Prostate gland (tissue), 2 donors: ENCODE measurements at places on chromosomes 12 and 14. TPM values are rescaled to one million over a fixed set of nuclear protein-coding genes. Genes with fewer than 3 reads are reported as not detected.

Gene BATF
- 11.8 TPM for total RNA-seq

Gene CBX5
- total RNA-seq, result 52.8 TPM

Gene MGAT4C
- 2.6 TPM for total RNA-seq

Gene NKX2-8
- 0.36 TPM for total RNA-seq

Gene BCL11B
- 5.4 TPM for total RNA-seq

Gene KCTD10
- total RNA-seq, result 37.2 TPM

GRCh38 chr12:109110988-109111495, 5.3 kb upstream of the ACACB start:
- H3K4me3 ChIP-seq, result peak overlapping the region; percentile 55
- no peaks in the 10 kb centered on the region for H3K36me3 ChIP-seq
- H3K27ac ChIP-seq, result peak overlapping the region; percentile 90
- DNase-seq, result peak; percentile 87
- H3K27me3 ChIP-seq, result no peaks in the 10 kb centered on the region
- H3K4me1 ChIP-seq, result peaks cover 11% of the 10 kb centered on the region

- no peak for DNase-seq
- H3K4me1 ChIP-seq, result no peaks in the 10 kb centered on the region
- no peaks in the 10 kb centered on the region for H3K27me3 ChIP-seq
- no peak overlapping the region for H3K4me3 ChIP-seq
- no peak overlapping the region for H3K27ac ChIP-seq
These were observed 392.3 kb downstream of the CCER1 start for GRCh38 chr12:90562671-90563070.

GRCh38 chr14:55381040-55381439, 30.6 kb downstream of the ATG14 start:
- H3K36me3 ChIP-seq, result no peaks in the 10 kb centered on the region
- no peaks in the 10 kb centered on the region for H3K27me3 ChIP-seq
- H3K27ac ChIP-seq, result no peak overlapping the region
- DNase-seq, result no peak
- no peaks in the 10 kb centered on the region for H3K4me1 ChIP-seq

GRCh38 chr12:26734510-26735248, 98.3 kb downstream of the ITPR2 start:
- no peaks in the 10 kb centered on the region for H3K36me3 ChIP-seq
- H3K4me1 ChIP-seq, result no peaks in the 10 kb centered on the region
- H3K27me3 ChIP-seq, result no peaks in the 10 kb centered on the region
- no peak for DNase-seq
- H3K27ac ChIP-seq, result no peak overlapping the region

GRCh38 chr14:68448252-68448902, 344.5 kb downstream of the ZFP36L1 start:
- H3K36me3 ChIP-seq, result no peaks in the 10 kb centered on the region
- no peak for DNase-seq
- no peaks in the 10 kb centered on the region for H3K27me3 ChIP-seq

- no peaks in the 10 kb centered on the region for H3K4me1 ChIP-seq
- H3K36me3 ChIP-seq, result no peaks in the 10 kb centered on the region
- H3K4me3 ChIP-seq, result no peak overlapping the region
These were observed 91.9 kb downstream of the TMEM132D start for GRCh38 chr12:129811963-129812362.

GRCh38 chr14:26993556-26993955, 395.7 kb upstream of the NOVA1 start:
- H3K36me3 ChIP-seq, result no peaks in the 10 kb centered on the region
- no peak for DNase-seq
- H3K4me1 ChIP-seq, result no peaks in the 10 kb centered on the region
- H3K27ac ChIP-seq, result no peak overlapping the region
- no peaks in the 10 kb centered on the region for H3K27me3 ChIP-seq
- no peak overlapping the region for H3K4me3 ChIP-seq

DNA sequence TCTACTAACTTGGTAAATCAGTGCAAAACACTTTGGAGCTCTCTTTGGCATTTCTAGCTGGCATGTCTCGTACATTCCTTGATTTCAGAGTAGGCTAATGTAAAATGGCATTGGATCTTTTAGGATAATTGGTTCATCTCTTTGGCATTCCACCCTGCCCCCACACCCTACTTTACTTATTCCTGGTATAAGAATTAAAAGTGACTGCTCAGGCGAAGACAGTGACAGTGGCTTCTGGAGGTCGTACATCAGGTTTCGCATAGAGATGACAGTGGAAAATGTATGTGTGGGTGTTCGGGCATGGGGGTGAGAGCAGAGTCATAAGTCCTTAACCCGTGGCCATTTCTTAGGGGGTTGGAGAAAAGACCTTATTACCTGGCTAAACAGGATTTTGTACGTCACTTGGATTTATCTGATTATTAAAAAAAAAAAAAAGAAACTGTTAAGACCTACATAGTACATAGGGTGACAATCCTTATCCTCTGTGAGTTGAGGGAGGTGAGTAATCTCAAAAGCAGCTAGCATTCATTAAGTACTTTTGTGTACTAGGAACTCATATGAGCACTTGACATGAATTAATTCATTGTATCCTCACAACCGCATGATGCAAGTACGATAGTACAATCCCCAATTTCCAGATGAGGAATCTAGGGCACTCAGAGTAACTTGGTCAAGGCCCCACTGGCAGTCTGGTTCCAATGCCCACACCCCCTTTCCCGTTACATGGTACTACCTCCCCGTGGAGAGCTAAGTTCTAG, 22.4 kb upstream of the KCNK13 start:
- H3K4me3 ChIP-seq, result no peak overlapping the region
- DNase-seq, result no peak
- H3K27ac ChIP-seq, result no peak overlapping the region
- no peaks in the 10 kb centered on the region for H3K4me1 ChIP-seq

- H3K4me3 ChIP-seq, result no peak overlapping the region
- no peaks in the 10 kb centered on the region for H3K27me3 ChIP-seq
- H3K4me1 ChIP-seq, result no peaks in the 10 kb centered on the region
- no peaks in the 10 kb centered on the region for H3K36me3 ChIP-seq
These were observed 583.5 kb downstream of the MED13L start for GRCh38 chr12:115693970-115694369.

DNA sequence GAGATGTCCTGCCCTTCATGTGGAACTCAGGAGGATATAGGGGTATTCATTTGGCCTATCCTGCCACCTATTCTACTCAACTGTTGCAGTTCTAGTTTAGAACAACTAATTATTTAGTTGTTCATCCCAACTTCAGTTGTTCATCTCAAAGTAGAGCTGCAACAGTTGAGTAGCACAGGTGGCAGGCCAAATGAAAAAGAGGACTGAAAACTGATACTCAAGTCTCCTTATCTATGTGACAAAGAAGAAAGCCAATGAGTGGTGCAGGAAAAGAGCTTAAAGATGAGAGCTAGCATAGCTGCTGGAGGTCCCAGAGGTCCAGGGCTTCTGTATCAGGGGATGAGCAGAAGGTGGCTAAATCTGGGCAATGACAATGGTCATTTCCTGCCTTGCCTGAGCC, 148.9 kb upstream of the KITLG start:
- no peaks in the 10 kb centered on the region for H3K36me3 ChIP-seq
- no peak overlapping the region for H3K4me3 ChIP-seq
- no peak for DNase-seq
- peaks cover 2% of the 10 kb centered on the region for H3K27me3 ChIP-seq

- no peak for DNase-seq
- H3K27me3 ChIP-seq, result no peaks in the 10 kb centered on the region
- H3K27ac ChIP-seq, result no peak overlapping the region
- no peaks in the 10 kb centered on the region for H3K4me1 ChIP-seq
- H3K4me3 ChIP-seq, result no peak overlapping the region
These were observed 40.4 kb upstream of the LDHB start for GRCh38 chr12:21697904-21698630.

DNA sequence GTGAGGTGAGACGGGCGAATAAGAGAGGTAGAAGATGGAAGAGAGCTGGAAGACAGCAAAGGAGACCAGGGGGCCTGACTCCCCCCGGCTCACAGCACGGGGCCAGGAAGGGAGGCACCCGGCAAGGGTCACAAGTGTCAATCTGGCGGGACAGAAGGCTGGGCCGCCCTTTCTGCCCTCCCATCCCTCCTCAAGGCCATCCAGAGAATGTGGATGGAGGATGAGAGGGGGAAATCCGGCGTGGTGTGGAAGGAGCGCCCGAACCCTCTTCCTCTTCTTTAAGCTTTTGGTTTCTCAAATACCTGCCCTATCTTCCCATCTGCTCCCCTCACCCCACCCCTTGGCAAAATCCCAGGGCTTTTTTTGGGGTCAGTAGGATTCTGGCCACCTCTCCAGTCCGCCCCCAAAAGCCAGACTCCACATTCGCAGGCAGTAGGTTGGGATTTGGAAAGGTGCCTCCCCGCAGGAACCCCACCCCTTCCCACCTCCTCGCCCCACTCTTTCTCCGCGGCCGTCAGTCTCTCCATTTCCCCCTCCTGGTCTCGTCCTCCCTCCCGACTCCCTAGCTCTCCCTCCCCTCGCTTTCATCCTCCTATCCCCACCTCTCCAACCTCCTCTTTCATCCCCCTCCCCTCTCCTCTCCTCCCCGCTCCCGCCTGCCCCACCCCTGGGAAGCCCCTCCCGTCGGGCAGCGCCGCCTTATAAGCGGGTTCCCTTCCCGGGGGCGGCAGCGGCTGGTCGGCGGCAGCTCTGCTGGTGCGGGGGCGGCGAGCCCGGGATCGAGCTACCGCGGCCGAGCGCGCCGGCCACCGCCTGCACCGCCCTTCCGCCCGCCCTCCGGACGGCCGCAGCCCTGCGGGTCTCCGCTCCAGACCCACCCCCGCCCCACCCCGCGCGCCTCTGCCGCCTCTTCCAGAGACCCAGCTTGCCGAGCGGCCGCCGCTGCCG, at the start of gene PTMS:
PTMS (plus strand) TSS at position 730 of the 948 bp plus-strand sequence. CDS start 343 bp downstream, outside the sequence.
- peak within 1 kb of the TSS; percentile 92 for H3K27ac ChIP-seq
- peak; percentile 86 for DNase-seq
- peak within 1 kb of the TSS; percentile 89 for H3K4me3 ChIP-seq

GRCh38 chr12:11856971-11857370, 207.5 kb downstream of the ETV6 start:
- DNase-seq, result no peak
- H3K4me3 ChIP-seq, result no peak overlapping the region
- peaks cover 5% of the 10 kb centered on the region for H3K4me1 ChIP-seq

DNA sequence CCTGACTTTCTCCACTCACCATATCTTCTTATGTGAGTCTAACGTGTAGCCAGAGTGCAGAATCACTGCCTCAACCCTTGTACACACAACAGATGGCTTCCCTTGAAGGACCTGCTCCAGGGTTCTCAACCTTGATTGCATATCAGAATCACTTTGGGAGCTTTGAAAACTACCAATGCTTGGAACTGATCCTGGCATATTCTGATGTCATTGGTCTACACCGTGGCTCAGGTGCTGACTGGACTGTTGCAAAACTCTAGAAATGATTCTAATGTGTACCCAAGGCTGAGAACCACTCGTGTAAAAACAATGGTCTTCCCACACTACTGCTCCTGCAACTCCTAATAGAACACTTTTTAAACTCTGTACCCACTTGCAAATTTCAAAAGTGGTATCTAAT, 18.5 kb downstream of the TMEM132D start:
- H3K36me3 ChIP-seq, result no peaks in the 10 kb centered on the region
- DNase-seq, result no peak
- no peak overlapping the region for H3K27ac ChIP-seq
- H3K4me1 ChIP-seq, result no peaks in the 10 kb centered on the region
- no peak overlapping the region for H3K4me3 ChIP-seq

DNA sequence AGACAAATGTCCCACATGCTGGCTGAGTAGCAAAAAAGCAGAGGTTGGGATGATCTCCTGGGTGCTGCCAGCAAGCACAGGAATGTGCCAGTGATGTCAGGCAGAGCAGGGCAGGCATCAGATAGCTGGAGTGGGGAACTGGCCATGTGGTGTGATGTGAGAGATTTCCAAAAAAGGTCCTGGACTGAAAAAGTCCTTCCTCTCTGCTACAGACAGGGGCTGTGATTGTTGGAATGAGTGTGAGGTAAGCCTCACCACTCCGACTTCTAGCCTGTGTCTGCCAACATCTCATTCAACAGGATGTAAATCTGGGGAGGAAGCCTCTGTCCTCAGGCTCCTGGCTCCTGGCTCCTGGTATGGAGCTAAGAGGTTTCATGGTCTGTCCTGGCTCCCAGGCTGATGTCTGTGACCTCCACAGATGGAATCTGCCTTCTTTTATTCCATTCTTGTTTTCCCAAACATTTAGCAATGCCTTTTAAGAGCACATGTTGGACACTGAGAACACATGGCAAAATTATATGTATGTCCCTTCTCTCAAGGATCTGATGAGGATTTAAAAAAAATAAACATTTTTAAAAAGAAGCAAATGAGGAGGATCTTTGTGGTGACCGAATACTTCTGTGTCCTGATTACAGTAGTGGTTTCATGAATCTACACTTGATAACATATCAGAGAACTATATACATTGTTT, 50.1 kb upstream of the STK38L start:
- no peak overlapping the region for H3K4me3 ChIP-seq
- H3K27ac ChIP-seq, result peak overlapping the region; percentile 38
- H3K4me1 ChIP-seq, result peaks cover 3% of the 10 kb centered on the region
- H3K36me3 ChIP-seq, result no peaks in the 10 kb centered on the region
- no peaks in the 10 kb centered on the region for H3K27me3 ChIP-seq

DNA sequence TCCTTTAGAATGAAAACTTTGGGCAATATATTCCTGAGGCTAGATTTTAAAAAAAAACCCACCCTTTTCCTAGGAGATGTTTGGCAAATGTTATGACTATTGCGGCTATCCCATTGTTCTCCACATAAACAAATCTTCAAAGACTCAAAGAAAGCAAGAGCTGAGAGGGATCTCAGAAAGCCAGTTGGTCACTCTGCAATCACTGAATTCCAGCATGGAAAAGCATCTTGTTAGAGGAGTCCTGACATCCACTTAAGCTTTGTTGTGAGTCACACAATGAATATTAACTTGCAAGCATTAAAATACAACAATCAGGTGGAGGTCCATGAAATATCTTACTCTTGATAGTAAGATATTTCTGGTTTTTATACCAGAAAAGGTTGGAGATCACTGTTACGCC, 11.0 kb upstream of the PTPRB start:
- no peak overlapping the region for H3K4me3 ChIP-seq
- DNase-seq, result no peak
- H3K27ac ChIP-seq, result no peak overlapping the region
- H3K27me3 ChIP-seq, result no peaks in the 10 kb centered on the region
